ENCODE measurements at places on chromosomes 5 and 9.

GRCh38 chr5:93243481-93243880 lies 337.5 kb downstream of the NR2F1-AS1 start:
- DNase-seq, result no peak

GRCh38 chr5:82635561-82636288 lies 357.6 kb upstream of the RPS23 start:
- DNase-seq, result no peak

DNA sequence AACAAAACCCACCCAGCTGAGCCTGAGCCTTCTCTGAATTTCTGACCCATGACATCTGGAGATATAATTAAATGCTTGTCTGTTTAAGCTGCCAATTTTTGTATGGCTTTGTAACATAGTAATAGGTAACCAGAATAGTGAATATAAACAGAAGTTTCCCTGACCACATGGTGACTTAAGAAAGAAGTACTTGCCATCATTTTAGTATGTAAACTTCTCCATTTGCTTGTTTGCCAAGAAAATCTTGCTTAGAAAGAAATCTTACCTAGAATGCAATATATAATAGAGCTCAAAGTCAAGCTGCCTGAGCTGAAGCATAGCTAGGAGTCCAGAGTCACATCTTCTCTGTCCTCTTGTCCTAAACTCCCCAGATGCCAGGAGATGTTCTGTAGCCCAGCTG lies 117.0 kb downstream of the PCSK1 start:
- DNase-seq, result no peak

GRCh38 chr5:124650147-124650561 lies 96.3 kb downstream of the ZNF608 start:
- no peak for DNase-seq

DNA sequence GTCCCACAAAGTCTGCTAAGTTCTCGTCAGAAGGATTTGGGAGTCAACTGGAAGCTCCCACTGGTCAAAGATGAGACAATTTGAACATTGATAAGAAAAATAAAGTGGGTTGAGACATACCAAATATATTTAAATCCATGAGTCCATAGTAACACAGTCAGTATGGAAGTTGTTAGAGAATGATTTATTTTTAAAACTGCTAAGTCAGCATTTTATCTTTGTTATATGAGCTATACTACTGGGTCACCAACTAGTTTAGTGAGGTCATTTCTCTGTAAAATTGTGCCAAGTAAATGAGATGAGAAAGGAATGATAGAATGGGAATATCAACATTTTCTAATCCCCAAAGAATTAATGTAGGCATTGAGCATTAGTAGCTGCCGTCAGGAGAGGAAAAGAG lies 60.2 kb downstream of the UHRF2 start:
- DNase-seq, result no peak

DNA sequence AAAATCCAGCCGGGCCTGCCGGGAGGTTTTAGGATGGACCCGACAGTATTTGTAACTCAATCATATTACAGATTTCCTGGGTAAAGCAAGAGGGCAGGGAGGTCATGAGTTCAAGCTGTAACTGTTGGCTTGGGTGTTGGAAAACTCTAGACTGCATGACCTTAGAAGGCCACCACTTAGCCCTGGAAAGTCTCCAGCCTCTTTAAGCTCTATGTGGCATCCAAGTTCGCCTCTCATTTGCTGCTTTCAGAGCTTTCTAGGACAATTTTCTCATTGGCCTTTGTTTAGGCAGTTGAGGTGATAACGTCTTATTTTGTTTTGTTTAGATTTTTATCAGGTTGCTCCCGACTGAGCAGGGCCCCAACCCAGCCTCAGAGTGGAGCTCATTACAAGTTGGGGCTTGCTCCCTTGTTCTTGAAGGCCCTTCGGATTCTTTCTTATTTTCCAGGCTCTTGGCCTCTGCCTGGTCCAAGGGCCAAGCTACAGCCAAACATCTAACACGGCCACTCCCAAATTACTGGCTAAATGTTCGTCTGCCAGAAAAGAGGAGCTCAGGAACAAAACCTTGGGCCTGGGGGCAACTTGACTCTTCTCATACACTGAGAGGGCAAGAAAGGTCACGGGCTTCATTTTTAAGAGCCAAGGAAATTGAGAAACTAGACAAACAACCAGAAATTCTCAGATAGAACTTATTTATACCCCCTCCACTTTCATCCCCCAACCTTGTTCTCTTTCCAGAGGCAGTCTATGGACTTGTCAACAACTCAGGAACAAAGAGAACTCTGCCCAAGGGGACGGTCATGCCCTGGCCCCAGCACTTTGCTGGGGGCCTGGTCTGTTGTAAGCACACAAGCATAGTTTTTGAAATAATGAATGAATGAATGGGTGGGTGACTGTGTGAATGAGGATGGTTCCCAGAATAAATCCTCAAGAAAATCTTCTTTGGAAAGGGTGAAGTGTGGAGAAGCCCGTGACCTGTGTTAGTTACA lies 526.9 kb downstream of the BNC2 start:
- DNase-seq, result no peak

DNA sequence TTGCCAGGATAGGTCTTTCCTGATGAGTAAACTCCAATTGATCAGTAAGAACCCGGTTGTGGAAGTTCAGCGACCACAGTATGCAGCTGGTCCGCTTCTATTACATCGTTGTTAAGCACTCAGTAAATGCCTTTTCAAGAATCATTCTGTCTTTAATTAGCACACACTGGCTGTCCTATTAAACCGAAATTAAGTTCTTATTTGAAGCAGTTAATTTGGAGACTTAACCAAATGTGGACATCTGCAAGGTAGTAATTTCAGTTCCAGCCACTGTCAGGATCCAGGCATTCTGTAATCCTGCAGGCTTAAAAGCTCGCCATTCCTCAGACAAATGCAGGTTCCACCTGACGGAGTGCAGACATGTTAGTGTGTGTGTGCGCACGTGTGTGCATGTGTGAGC lies 254.6 kb downstream of the IRX2 start:
- no peak for DNase-seq

DNA sequence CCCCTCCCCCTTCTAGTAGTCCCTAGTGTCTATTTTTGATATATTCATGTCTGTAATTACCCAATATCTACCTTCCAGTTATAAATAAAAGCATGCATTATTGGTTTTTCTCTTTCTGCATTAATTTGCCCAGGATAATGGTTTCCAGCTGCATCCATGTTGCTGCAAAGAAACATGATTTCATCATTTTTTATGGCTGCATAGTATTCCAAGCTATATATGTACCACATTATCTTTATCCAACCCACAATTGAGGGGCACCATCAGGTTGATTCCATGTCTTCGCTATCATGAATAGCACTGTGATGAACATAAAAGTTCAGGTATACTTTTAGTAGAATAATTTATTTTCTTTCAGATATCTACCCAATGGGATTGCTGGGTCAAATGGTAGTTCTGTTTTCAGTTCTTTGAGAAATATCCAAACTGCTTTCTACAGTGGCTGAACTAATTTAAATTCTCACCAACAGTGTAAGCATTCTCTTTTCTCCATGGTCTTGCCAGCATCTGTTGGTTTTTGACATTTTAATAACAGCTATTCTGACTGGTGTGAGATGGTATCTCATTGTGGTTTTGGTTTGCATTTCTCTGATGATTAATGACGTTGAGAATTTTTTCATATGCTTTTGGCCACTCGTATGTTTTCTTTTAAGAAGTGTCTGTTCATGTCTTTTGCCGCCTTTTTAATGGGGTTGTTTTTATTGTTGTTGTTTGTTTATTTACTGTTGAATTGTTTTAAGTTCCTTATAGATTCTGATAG lies 746.1 kb upstream of the MEF2C start:
- DNase-seq, result no peak

DNA sequence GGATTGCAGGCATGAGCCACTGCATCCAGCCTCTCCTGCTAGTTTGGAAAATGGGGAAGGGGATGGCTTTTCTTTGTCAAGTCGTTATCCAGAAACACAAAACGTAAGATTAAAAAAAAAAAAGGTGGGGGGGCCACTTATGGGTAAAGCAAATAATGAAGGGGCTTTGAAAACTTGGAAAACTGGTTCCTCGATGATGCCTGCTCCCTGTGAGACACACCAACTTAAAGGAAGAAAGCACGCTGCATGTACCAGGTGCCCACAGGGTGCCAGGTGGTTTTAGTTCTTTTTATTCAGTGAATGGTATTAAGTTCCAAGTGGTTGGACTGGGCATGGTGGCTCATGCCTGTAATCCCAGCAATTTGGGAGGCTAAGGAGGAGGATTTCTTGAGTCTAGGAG lies 170.1 kb downstream of the GOLPH3 start:
- DNase-seq, result no peak

DNA sequence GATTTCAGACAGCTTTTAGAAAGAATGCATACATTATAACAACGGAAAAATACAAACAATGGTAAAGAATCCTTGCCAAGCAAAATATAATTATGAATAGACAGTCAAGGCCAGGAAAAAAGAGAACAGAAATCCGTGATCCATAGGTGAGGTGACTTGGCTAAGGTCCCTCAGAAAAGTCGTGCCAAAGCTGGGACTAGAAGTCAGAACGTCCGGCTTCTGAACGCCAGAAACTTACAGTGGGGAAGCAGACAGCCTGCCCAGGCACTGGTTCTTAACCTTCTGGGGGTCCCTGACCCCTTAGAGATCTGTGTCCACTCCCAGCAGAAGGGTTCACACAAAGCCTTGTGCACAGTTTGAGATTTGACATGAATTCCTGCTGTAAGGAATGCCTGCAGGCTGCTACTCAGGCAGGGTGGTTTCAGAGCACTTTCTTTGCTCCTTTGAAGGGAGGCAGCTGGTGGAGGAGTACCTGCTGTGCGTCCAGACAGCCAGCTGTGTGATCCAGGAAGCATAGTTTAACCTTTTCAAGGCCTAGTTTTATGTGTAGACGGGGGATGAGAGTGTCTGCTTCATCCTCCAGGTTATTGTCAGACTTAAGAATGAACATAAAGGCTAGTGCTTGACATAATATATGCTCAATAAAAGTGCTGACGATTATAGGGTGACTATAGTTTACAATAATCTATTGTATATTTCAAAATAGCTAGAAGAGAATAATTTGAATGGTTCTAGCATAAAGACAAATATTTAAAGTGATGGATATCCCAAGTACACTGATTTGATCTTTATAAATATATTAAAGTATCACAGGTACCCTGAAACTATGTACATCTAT lies 852 bp downstream of the ARHGEF37 start:
- no peak for DNase-seq

- no peak for DNase-seq
These were observed 7.7 kb upstream of the PBX3 start for GRCh38 chr9:125739436-125739835.

GRCh38 chr9:37408933-37409710 lies 13.4 kb upstream of the GRHPR start:
- DNase-seq, result no peak

GRCh38 chr9:34744295-34745221 lies 34.6 kb upstream of the CCL21 start:
- DNase-seq, result no peak

Data from HEK293T (cell line).